CD8-positive, alpha-beta memory T cell (primary cell): ENCODE measurements at places on chromosomes 12 and 14. TPM values are rescaled to one million over a fixed set of nuclear protein-coding genes. Genes with fewer than 3 reads are reported as not detected.

APOF gene
- total RNA-seq, result not detected

SSPN gene
- not detected for total RNA-seq

CMAS gene
- 41.0 TPM for total RNA-seq

LAG3 gene
- total RNA-seq, result 245 TPM

DNA sequence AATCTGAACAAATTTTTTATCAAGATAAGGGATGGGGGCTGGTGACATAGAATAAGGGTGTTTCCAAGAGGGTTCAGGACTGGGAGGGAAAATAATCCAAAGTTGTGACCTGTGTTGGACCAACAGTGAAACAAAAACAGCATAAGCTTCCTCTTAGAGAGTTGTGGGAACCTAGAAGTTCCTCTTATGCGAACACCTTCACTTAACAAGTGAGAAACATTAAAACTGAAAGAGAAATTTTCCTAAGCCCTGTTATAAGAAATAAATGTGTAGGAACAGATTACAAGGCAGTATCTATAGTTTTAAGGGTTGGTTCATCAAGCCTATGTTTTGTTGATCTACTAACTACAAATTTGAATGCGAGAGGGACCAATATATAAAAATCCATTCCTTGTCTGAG lies 58.4 kb downstream of the LLPH start:
- H3K27me3 ChIP-seq, result no peaks in the 10 kb centered on the region
- no peak overlapping the region for H3K4me3 ChIP-seq
- H3K27ac ChIP-seq, result no peak overlapping the region
- no peaks in the 10 kb centered on the region for H3K4me1 ChIP-seq
- no peaks in the 10 kb centered on the region for H3K36me3 ChIP-seq
- no peak for DNase-seq

DNA sequence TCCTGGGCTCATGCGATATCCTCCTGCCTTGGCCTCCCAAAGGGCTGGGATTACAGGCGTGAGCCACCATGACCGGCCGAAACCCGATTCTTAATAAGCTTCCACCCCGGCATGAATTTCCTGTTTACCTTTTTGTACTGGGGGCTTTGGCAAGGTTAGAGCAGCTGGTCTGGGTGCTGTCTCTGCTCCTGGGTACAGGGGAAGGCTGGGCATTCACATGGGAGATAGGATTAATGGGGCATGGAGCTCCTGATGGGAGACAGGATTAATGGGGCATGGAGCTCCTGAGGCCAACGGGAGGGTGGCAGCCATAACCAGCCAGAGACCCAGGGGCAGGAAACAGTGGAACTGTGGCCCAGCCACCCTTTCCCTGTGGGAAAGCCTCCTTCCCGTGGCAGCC lies 69.5 kb upstream of the DICER1 start:
- DNase-seq, result no peak
- H3K27ac ChIP-seq, result no peak overlapping the region
- no peak overlapping the region for H3K4me3 ChIP-seq
- no peaks in the 10 kb centered on the region for H3K4me1 ChIP-seq

GRCh38 chr12:122138181-122138580 lies 35.8 kb downstream of the IL31 start:
- H3K27ac ChIP-seq, result no peak overlapping the region
- no peak for DNase-seq
- H3K27me3 ChIP-seq, result no peaks in the 10 kb centered on the region

- no peak overlapping the region for H3K4me3 ChIP-seq
- no peaks in the 10 kb centered on the region for H3K4me1 ChIP-seq
- no peaks in the 10 kb centered on the region for H3K36me3 ChIP-seq
- H3K27me3 ChIP-seq, result no peaks in the 10 kb centered on the region
- DNase-seq, result no peak
- no peak overlapping the region for H3K27ac ChIP-seq
Measured at GRCh38 chr12:84034871-84035270, 877.7 kb downstream of the SLC6A15 start.

DNA sequence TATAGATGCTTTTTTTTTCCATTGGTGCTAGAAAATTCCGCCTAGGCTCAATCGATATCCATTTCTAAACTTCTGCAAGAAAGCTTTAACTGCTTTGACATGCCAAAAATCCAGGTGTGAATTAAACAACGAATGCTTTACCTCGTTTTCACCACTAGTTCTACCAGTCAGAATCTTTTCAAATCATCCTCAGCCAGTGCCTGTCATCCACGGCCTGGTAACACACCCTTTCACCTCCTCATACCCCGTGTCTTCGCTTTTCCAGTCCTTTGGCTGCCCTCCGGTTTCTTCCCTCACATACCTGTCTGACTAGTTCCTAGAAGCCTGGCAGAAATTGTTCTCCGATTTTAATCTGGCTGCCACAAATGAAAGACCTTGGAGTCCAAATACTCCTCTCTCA lies 1.4 kb upstream of the PHC1 start:
- H3K4me1 ChIP-seq, result peaks cover 28% of the 10 kb centered on the region
- no peaks in the 10 kb centered on the region for H3K27me3 ChIP-seq
- no peak overlapping the region for H3K27ac ChIP-seq
- no peak for DNase-seq
- no peak overlapping the region for H3K4me3 ChIP-seq

DNA sequence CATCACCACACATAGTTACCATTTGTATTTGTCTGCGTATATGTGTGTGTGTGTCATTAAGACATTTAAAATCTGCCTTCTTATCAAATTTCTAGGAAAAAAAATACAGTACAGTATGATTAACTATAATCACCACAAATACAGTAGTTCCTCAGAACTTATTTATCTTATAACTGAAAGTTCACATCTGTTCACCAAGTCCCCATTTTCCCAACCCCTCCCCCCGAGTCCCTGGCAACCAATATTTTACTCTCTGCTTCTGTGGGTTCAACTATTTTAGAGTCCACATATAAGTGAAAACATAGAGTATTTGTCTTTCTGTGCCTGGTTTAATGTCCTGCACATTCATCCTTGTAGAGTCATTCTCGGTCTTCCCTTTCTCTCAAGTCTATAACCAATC lies 12.3 kb downstream of the CAPS2 start:
- no peaks in the 10 kb centered on the region for H3K27me3 ChIP-seq
- H3K4me1 ChIP-seq, result no peaks in the 10 kb centered on the region
- no peaks in the 10 kb centered on the region for H3K36me3 ChIP-seq

GRCh38 chr14:100470523-100470897 lies 116.7 kb downstream of the BEGAIN start:
- no peaks in the 10 kb centered on the region for H3K4me1 ChIP-seq
- DNase-seq, result no peak
- H3K4me3 ChIP-seq, result no peak overlapping the region

GRCh38 chr14:72839351-72839750 lies 54.5 kb downstream of the DPF3 start:
- DNase-seq, result no peak
- H3K27ac ChIP-seq, result no peak overlapping the region
- no peak overlapping the region for H3K4me3 ChIP-seq
- H3K36me3 ChIP-seq, result no peaks in the 10 kb centered on the region

SLCO1B3 gene
- total RNA-seq, result not detected

SYNE3 gene
- total RNA-seq, result 39.7 TPM

- no peak overlapping the region for H3K27ac ChIP-seq
- no peak overlapping the region for H3K4me3 ChIP-seq
- no peaks in the 10 kb centered on the region for H3K36me3 ChIP-seq
Measured at GRCh38 chr14:47346849-47347248, 328.6 kb downstream of the MDGA2 start.

DNA sequence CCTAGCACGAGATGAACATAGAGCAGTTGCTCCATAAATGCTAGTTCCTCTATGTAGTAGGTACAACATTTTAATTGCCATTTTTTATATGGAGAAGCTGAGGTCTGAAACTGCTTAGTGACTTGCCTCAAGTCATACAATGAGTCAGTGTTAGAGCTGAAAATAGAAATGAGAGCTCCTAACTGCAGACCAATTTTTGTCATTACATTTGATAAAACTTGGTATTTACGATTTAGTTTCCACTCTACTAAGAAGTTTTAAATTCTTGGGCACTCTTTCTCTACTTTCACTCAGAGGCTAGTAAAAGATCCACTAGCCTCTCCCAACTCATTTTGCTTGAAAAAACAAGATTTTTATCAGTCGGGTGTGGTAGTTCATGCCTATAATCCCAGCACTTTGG lies 8.1 kb upstream of the TMED10 start:
- no peaks in the 10 kb centered on the region for H3K4me1 ChIP-seq
- no peaks in the 10 kb centered on the region for H3K36me3 ChIP-seq
- H3K27ac ChIP-seq, result no peak overlapping the region
- DNase-seq, result no peak
- H3K4me3 ChIP-seq, result no peak overlapping the region

GRCh38 chr12:96036765-96037455 lies 1.5 kb upstream of the LTA4H start:
- no peak for DNase-seq
- no peaks in the 10 kb centered on the region for H3K36me3 ChIP-seq
- peaks cover 14% of the 10 kb centered on the region for H3K4me1 ChIP-seq

DNA sequence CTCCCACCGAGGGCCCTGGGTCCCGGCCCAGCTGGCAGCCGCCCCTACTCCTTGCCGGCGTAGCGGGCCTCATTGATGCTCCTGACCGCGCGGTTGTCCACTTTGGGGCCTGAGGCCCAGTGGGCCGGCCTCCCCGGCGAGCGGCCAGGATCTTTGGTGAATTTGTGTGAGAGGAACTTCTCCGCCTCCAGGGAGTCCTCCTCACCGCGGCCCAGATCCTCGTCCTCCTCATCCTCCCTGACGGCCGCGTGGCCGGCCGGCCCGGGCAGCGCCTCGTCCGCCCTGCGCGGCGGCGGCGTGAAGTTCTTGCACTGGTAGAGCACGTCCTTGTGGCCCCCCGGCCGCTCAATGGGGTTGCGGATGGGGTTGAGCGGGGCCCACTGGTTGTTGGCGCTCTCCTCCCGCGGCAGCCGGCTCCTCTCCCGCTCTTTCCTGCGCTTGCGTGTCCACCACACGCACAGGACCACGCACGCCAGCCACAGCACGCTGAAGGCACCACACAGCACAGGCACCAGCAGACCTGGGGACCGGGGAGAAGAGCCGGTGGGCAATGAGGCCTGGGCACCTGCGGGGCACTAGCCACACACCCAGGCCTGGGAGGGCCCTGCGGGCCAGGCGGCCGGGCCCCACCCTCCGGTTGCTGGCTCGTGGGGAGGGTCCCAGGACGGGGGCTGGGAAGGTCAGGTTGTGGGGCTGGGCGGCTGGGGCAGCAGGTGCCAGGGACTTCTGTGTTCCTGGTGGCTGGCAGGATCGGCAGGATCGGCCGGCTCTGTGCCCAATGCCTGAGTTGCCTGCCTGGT lies 25.7 kb downstream of the JAG2 start:
- H3K4me3 ChIP-seq, result no peak overlapping the region
- no peak overlapping the region for H3K27ac ChIP-seq
- no peaks in the 10 kb centered on the region for H3K27me3 ChIP-seq

GRCh38 chr14:63788011-63788933 lies 60.4 kb upstream of the SGPP1 start:
- DNase-seq, result no peak
- no peaks in the 10 kb centered on the region for H3K4me1 ChIP-seq
- H3K27ac ChIP-seq, result no peak overlapping the region
- H3K4me3 ChIP-seq, result no peak overlapping the region
- H3K27me3 ChIP-seq, result no peaks in the 10 kb centered on the region

DNA sequence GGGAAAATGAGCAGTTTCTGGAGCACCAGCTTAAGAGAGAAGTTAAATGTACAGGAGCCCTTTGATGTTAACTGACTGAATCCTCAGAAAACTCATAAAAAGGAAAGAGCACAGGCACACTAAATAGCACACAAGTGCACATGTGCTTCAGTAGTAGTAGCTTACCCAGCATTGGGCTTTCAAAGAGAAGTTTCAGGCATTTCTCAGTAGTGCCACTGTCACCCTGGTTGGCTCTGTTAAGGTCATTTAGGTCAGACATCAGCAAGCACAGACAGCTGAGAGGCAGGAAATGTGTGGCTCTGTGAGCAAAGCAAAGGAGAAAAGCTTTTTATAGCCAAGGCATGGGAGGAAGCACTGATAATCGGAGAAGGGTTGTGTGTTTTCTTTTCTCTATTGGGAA lies 96.3 kb upstream of the HIF1A start:
- H3K27ac ChIP-seq, result no peak overlapping the region
- no peak for DNase-seq
- H3K4me1 ChIP-seq, result peaks cover 22% of the 10 kb centered on the region
- no peaks in the 10 kb centered on the region for H3K27me3 ChIP-seq
- H3K4me3 ChIP-seq, result no peak overlapping the region

- no peak overlapping the region for H3K27ac ChIP-seq
- no peak overlapping the region for H3K4me3 ChIP-seq
- no peaks in the 10 kb centered on the region for H3K27me3 ChIP-seq
- peaks cover 4% of the 10 kb centered on the region for H3K4me1 ChIP-seq
Measured at GRCh38 chr12:52085682-52086180, 6.2 kb downstream of the SMIM41 start.

DNA sequence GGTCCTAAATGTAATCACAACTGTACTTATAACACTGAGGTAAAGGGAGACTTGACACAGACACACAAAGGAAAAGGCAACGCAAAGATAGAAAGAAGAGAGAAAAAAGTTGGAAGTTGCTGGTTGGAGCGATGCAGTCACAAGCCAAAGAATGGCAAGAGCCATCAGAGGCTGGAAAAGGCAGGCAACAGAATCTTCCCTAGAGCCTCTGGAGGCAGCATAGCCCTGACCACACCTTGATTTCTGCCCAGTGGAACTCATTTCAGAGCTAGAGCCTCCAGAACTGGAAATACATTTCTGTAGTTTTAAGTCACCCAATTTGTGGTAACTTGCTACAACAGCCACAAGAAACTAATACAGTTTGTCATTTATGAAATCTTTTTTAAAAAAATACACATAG lies 89.2 kb downstream of the PUS7L start:
- H3K27me3 ChIP-seq, result no peaks in the 10 kb centered on the region
- no peaks in the 10 kb centered on the region for H3K4me1 ChIP-seq
- H3K36me3 ChIP-seq, result no peaks in the 10 kb centered on the region

DNA sequence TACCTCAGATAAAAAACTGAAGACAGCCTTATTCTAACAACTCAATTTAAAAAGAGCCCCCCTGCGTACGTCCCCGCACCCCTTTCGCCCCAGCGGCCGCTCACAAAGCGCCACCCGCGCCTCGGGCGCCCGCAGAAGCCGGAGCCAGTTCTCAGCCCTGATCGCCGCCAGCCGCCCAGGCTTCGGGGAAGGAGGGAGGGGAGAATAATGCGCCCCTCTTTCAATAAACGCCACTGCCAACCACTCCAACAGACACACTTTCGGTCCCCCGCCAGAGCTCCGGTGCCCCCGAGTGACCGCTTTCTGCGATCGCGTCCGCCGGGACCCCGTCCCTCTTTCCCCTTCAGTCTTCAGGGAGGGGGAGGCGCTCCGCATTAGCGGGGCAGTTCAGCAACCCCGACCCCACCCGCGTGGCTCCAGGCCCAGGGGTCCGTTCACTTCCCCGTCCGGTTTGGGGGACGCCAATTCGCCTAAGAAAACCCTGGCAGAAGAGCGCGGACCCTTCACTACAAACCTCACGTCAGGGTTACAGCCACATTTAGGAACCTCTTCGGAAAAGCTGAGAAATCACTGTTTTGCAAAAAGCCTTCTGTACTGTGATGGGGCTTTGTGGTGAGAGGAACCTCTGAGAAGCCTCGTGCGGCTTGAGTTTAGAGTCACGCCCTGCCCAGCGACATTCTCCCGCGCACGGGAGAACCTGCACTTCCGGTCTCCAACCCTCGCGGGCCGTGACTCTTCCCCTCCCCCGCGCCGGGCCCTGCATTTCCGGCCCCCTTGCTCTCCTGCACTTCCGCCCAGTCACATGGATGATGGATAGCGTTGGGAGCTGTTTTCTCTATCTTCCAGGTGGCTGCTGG lies 18.7 kb downstream of the FOXG1 start:
- H3K4me3 ChIP-seq, result no peak overlapping the region
- no peaks in the 10 kb centered on the region for H3K27me3 ChIP-seq
- no peaks in the 10 kb centered on the region for H3K36me3 ChIP-seq
- no peak overlapping the region for H3K27ac ChIP-seq
